ENCODE measurements at places on chromosomes 7 and 10. TPM values are rescaled to one million over a fixed set of nuclear protein-coding genes. Genes with fewer than 3 reads are reported as not detected.

PGAM1 gene
- 362 TPM for total RNA-seq

DYNC1I1 gene
- 0.13 TPM for total RNA-seq

TACR2 gene
- total RNA-seq, result 2.2 TPM

ELOVL3 gene
- 0.15 TPM for total RNA-seq

MICALL2 gene
- total RNA-seq, result 155 TPM

GNAT3 gene
- total RNA-seq, result not detected

IFT22 gene
- total RNA-seq, result 29.4 TPM

EVX1 gene
- 0.31 TPM for total RNA-seq

AOAH gene
- total RNA-seq, result not detected

HBP1 gene
- 21.8 TPM for total RNA-seq

RBM20 gene
- 0.13 TPM for total RNA-seq

MRC1 gene
- total RNA-seq, result not detected

UPK3BL1 gene
- total RNA-seq, result 39.8 TPM

NDUFA5 gene
- total RNA-seq, result 16.3 TPM

HOXA3 gene
- 27.8 TPM for total RNA-seq

CH25H gene
- not detected for total RNA-seq

NPSR1 gene
- 3.0 TPM for total RNA-seq

PTPRE gene
- total RNA-seq, result 3.4 TPM

SPDYE11 gene
- not detected for total RNA-seq

SFRP5 gene
- total RNA-seq, result 0.21 TPM

ZNF138 gene
- total RNA-seq, result 2.6 TPM

IFIT2 gene
- 1.7 TPM for total RNA-seq

IFIT1 gene
- total RNA-seq, result 8.3 TPM

NUPR2 gene
- not detected for total RNA-seq

OR2AE1 gene
- not detected for total RNA-seq

SEMA3E gene
- 5.6 TPM for total RNA-seq

WDR11 gene
- total RNA-seq, result 40.4 TPM

PIK3CG gene
- 2.9 TPM for total RNA-seq

STK32C gene
- 19.4 TPM for total RNA-seq

ANKRD30A gene
- total RNA-seq, result not detected

CDC14C gene
- total RNA-seq, result not detected

TNS3 gene
- 32.2 TPM for total RNA-seq

LBX1 gene
- not detected for total RNA-seq

SPDYE2B gene
- total RNA-seq, result not detected

CEP55 gene
- total RNA-seq, result 42.0 TPM

ZMIZ2 gene
- 41.0 TPM for total RNA-seq

ZSCAN21 gene
- total RNA-seq, result 7.9 TPM

MOGAT3 gene
- total RNA-seq, result 8.2 TPM

ELFN1 gene
- total RNA-seq, result 1.7 TPM

DDC gene
- 11.9 TPM for total RNA-seq

CALCR gene
- not detected for total RNA-seq

NRG3 gene
- total RNA-seq, result not detected

FAM25C gene
- total RNA-seq, result not detected

SLC13A1 gene
- total RNA-seq, result not detected

DENND2A gene
- total RNA-seq, result not detected

ADGRA1 gene
- total RNA-seq, result not detected

CCDC3 gene
- not detected for total RNA-seq
